AG04449 (cell line): ENCODE measurements at places on chromosomes 1 and 21.

DNA sequence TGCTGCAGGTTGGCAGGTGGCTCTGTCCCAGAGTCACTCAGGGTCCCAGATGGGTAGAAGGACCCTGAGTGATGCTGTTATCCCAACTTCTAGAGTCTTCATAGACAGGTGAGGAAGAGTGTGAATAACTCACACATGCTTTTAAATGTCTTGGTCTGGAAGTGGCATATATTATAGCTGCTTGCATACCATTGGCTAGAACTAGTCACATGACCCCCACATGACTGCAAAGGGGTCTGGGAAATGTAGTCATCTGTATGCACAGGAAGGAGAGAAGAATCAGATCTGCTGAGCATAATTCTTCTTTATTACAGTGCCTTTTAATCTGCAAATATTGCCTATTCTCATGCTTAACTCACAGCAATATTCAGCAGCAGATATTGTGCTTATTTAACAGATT is 28.2 kb upstream of the KLHDC7A start:
- no peak for DNase-seq

- no peak for DNase-seq
Measured at GRCh38 chr1:228958121-228958520, 222.8 kb downstream of the RHOU start.

- DNase-seq = no peak
Measured at GRCh38 chr1:166950156-166950555, 25.2 kb downstream of the ILDR2 start.

GRCh38 chr1:21724570-21724969 is 55.4 kb upstream of the RAP1GAP start:
- no peak for DNase-seq

DNA sequence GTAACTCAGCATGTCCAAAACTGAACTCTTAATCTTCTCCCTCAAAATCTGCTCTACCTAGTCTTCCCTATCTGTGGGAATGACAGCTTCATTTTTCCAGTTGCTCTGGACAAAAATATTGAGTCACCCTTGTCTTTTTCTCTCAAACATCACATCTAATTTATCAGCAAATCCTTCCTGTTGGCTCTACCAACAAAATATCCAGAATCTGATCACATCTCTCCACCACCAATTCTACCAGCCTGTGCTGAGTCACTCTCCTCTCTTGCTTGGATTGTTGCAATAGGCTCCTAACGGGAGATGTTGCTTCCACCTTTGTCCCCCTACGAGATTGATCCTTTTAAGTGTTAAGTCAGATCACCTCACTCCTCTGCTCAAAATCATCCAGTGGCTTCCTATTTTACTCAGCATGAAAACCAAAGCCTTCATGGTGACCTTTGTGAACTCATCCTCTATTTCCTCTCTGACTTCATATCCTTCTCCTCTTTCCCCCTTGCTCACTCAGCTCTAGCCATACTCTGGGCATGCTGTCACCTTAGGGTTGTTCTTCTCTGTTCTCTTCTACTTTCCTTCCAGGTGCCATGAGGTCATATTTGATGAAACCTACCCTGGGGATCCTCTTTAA is 21.5 kb upstream of the SMYD2 start:
- no peak for DNase-seq
